ENCODE measurements at places on chromosomes 12 and 14.

DNA sequence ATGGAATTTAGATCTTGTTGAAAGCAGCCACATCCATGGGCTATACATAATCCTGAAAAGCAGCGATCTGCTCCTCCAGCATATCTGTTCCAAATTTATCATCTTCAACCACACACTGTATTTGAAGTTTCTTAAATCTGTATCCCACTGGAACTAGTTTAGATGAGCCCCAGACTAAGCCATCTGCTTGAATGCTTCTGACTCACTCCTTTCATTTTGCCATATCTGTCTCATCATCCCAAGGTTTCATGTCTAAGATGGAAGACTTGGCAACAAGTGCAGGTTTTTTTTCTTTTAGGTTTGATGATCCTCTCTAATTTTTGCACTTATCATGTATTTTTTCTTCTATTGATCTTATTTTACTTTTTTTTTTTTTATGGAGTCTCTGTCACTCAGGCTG, 54.4 kb upstream of the TMEM263 start:
- DNase-seq, result no peak

DNA sequence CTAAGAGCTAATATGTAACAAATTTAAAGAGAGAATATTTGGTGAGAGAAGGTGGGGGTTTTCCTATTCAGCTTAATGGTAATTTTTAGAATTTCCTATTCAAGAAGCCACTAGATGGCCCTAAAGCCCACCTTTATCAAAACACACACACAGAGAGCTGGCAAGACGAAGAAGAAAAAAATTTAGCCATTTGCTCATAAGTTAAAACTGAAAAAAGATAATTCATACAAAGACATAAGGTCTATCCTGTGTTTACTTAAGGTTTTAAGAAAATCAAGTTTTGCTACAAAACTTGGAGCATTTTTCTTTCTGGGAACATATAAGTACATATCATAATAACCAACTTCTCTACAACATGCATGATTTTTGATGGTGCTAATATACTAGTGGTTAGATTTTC, 46.8 kb upstream of the PCED1B start:
- DNase-seq, result peak; percentile 41

DNA sequence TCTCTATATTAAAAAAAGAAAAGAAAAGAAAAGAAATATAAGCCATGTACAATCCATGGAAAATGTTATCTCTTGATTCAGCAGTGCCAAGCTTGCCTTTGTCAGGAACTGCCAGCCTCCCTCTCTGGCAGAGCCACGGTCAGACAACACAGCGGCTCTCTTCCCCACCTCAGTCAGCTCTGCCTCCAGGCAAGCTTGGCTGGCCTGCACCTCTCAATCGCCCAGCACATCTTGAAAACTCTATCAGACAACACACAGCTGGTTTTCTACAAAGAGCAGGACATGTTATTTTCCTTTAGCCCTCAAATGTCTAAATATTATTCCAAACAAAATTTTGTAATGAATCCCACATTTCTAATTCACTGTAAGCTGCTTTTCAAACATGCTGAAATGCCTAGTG, 20.0 kb upstream of the GCH1 start:
- DNase-seq, result no peak

DNA sequence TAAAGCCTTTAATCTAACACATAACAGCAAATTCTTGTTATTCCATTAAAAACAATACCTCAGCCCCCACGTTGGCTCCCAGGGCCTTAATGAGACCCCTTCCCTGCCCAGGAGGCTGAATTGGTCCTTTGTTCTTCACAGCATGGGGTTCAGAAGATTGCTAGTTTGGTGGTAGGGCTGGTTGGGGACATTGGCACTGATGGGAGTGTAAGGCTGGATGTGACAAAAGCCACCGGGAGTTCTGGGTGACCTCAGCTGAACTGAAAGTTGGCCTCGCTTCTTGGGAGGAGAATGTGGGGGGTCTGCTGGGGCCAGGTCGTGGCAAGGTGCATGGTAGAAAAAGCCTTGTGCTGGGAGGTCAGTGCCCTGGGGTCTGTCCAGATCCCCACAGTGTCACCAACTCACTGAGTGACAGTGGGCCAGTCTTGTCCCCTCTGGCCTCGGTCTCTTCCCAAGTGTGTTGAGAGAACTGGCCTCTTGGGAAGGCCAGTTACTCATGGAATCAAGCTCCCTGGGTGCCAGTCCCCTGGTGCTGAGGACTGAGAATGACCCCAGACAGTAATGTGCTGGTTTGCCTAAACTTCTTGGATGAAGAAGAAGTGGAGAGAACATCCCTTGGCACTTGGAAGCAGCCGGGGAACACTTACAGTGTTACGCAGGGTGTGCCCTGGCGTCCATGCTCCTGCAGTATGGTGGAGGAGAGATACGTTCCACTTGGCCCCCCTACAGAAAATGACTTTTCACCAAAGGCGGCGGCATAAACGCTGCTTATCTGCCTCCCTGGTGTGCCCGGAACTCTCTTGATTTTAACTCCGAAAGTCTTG, 283.7 kb upstream of the RTL1 start:
- DNase-seq, result no peak

- DNase-seq, result no peak
These were observed 3.6 kb downstream of the TNFAIP2 start for GRCh38 chr14:103126873-103127304.

DNA sequence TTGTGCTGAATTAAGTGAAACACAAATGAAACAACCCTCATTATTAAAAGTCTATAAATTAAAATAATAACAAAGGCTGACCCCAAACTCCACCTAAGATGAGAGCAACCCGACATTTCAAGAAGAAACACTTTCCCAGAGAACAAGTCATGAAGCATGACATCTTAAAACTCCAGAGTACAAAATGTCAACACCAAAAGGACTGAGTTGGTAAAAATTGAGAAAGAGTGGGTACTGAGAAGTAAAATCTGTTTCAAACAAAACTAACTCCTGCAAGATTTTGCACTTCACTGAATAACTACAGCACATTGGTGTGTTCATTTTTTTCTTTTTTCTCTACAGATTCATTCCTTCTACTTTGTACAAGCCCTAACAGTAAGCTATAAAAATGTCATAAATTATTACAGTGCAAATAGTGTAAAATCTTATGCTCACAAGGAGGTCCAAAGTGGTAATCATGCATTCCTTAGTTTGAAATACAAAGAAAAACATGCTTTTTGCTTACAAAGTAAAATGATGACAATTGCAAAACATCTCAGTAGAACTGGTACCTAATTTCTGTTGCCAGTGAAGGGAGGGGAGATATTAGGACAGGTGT, 31.8 kb downstream of the SLC35F4 start:
- DNase-seq, result no peak

DNA sequence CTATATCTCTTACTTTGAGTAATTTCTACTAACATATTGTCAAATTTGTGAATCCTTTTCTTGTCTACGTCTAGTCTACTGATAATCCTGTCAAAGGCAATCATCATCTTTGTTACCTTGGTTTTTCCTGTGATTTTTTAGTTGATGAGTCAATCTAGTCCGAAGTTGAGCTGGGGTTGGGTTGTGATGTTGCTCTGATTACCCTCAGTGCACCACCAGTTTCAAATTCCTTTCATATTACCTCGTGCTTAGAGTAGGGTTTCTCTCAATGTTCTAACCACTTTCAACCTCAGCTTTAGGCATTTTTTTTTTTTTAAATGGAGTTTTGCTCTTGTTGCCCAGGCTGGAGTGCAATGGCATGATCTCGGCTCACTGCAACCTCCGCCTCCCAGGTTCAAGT, 186.8 kb downstream of the BTG1 start:
- DNase-seq, result no peak

DNA sequence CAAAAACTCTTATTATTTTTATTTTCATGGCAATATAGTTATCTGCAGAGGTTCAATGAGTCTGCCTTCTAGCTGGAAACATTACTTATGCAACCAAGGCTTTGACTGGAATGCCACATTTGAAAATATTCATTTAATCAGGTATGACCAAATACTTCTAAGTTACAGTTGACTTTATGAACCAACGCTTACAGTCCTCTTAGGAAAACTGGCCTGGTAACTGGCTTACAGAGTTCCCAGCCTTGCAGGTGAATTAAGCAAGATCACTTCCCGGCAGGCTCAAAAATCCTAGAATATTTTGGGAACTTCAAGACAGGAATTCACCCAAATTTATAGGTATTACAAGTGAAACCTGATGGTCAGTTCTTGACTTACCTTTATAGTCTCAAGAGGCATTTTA, 12.3 kb downstream of the LRP6 start:
- DNase-seq, result no peak

- DNase-seq, result peak; percentile 47
These were observed 388.0 kb downstream of the VRK1 start for GRCh38 chr14:97185186-97185585.

GRCh38 chr12:89864411-89864810, 155.8 kb upstream of the ATP2B1 start:
- no peak for DNase-seq

All from CD4-positive, alpha-beta T cell treated with Interleukin-6 for 4 hours (primary cell).